Stimulated activated CD4-positive, alpha-beta T cell treated with anti-CD3 and anti-CD28 coated beads, Interleukin-12 subunit alpha, Interleukin-12 subunit beta, amount 100 ng/mL, for 48 hours (primary cell): ENCODE measurements at places on chromosomes 13 and 19.

GRCh38 chr19:47390533-47391488, 28.5 kb downstream of the MEIS3 start:
- DNase-seq = no peak

DNA sequence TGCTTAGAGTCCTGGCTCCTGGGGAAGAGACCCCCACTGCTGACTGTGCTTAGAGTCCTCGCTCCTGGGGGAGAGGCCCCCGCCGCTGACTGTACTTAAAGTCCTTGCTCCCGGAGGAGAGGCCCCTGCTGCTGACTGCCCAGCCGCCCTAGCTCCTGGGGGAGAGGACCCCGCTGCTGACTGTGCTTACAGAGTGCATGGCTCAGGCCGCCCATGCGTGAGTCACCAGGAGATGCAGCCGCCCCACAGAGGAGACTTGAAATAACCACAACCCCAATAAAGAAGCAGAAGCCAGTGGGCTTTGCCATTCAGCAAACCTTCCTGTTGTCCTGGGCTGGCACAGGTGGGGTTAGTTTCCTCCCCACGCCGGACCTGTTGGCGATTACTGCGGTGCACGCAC, 79.2 kb upstream of the C13orf46 start:
- no peak for DNase-seq

GRCh38 chr13:48653472-48653939, at the start of gene CYSLTR2:
CYSLTR2 (plus strand) TSS chr13:48653929; CDS start chr13:48706818, 52,889 bp downstream.
- no peak for DNase-seq

DNA sequence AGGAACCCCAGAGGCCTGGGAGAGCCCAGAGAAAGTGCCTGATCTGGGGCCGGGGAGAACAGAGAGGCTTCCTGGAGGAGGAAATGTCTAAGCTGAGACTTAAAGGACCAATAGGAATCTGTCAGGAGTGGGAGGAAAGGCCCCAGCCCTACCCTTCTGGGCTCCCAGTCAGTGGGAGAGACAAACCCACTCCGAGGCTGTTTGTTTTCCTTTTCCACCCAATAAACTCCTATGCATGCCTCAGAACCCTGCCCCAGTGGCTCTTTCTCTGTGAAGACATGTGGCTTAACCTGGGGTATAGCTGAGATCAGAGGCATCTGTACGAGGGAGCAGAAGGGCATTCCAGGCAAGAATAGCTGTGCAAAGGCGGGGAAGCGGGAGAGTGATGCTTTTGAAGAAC, 1.9 kb downstream of the MEGF8 start:
- no peak for DNase-seq

DNA sequence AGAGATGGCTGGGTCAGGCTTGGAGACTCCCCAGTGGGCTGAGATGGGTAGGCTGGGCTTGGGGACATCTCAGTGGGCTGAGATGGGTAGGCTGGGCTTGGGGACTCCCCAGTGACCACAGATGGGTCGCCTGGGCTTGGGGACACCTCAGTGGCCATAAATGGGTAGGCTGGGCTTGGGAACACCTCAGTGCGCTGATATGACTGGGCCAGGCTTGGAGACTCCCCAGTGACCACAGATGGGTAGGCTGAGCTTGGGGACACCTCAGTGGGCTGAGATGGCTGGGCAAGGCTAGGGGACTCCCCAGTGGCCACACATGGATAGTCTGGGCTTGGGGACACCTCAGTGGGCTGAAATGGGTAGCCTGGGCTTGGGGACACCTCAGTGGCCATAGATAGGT, 12.8 kb downstream of the IQCN start:
- no peak for DNase-seq

DNA sequence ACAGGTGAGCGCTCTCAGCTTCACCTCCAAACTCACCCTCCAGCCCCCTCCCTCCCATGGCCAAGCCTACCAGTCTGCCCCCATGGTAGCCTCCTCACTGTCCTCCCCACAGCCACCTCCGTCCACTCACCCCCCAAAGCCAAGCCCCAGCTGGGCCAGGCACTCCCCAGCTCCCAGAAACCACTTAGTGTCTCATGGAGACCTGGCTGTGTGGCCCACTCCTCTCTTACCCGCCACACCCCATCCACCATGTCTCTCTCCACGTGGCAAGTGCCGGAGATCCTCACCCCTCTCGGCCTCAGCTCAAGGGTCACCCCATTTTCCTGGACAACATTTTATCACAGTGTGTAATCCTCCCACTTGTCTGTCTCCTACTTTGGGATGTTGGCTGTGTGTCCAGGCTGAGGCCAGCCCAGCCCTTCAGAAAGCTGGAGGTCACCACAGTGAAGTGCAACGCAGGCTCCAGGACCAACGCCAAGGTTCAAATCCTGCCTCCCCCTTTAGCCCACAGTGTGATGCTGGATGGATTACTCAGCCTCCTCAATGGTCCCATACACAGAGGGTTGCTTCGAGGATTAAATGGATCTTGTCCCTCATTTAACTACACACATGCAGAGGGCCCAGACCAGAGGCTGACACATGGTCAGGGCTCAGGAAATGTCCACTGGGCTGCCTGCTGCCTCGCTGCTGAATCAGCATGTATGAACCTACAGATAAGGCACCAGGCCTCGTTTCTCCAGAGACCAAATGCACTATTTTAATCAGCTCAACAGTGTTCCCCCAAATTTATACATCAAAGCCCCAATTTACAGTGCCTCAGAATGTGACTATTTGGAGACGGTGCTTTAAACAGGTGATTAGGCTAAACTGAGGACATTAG, 71.3 kb downstream of the CEBPG start:
- no peak for DNase-seq

GRCh38 chr13:109548374-109548773, 238.0 kb downstream of the IRS2 start:
- DNase-seq = no peak

- DNase-seq = no peak
These were observed 25.8 kb downstream of the LACC1 start for GRCh38 chr13:43905435-43906031.

DNA sequence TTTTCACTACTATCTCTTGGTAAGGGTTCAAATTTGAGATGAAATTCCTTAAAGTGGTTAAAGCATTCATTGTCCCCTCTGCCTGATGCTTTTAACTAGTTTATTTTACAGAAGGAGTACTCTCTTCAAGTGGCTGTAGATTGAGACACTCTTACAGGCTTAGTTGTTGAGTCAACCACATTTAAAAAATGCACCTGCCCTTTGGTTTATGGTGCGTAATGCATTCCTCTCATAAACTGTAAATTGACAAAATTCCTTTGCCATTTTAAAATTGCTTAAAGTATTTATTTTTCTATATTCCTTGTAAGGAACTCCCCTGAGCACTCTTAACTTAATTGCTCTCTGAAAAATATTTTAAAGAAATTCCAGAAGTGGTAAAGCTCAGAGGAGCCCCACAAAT, 826 bp upstream of the GPC5 start:
- no peak for DNase-seq

GRCh38 chr13:60111691-60112090, 52.0 kb downstream of the DIAPH3 start:
- DNase-seq = no peak

- no peak for DNase-seq
These were observed 10.3 kb downstream of the CEBPG start for GRCh38 chr19:33383720-33384292.

GRCh38 chr13:73894995-73895571, 239.1 kb downstream of the KLF12 start:
- DNase-seq = no peak

- DNase-seq = no peak
These were observed 10.9 kb downstream of the FREM2 start for GRCh38 chr13:38697628-38698333.

- DNase-seq = no peak
These were observed 32.2 kb upstream of the TPT1 start for GRCh38 chr13:45373162-45373547.
